ENCODE measurements at places on chromosomes 5 and 9.

DNA sequence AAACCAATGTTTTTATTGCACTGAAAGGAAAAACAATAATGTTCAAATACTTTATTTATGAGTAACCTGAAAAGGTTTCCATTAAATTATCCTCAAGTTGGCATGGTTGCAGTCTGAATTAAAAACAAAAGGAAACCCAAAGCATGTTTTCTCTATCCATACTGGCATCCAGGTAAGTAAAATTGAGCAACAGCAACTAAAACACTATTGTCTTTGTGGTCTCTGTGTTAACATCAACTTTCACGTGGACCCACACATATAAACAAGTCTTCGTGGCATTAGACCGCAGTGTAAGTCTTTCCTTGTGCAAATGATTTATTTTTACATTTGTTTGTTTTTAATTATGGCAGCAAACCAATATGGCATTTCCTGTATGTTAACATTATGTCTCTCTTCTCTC, 757.6 kb downstream of the SEMA5A start:
- no peak for DNase-seq

DNA sequence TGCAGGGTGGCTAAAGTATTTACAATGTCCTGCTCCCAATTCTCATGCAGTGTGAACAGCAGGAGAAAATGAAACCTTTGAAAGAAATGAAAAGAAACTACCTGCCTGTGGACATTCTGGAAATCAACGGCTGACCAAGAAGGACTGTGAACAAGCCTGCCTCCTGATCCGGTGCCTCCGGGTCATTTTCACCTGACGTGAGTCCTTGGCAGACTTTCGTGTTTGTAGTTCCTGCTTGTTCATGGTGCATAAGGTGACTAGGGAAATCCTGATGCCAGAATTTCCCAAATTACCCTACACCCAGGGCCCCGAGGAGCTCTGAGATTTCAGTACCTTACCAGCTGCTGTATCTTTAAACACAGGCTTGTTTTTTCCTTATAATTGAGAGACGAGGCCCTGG, 317.5 kb downstream of the TLE1 start:
- no peak for DNase-seq

DNA sequence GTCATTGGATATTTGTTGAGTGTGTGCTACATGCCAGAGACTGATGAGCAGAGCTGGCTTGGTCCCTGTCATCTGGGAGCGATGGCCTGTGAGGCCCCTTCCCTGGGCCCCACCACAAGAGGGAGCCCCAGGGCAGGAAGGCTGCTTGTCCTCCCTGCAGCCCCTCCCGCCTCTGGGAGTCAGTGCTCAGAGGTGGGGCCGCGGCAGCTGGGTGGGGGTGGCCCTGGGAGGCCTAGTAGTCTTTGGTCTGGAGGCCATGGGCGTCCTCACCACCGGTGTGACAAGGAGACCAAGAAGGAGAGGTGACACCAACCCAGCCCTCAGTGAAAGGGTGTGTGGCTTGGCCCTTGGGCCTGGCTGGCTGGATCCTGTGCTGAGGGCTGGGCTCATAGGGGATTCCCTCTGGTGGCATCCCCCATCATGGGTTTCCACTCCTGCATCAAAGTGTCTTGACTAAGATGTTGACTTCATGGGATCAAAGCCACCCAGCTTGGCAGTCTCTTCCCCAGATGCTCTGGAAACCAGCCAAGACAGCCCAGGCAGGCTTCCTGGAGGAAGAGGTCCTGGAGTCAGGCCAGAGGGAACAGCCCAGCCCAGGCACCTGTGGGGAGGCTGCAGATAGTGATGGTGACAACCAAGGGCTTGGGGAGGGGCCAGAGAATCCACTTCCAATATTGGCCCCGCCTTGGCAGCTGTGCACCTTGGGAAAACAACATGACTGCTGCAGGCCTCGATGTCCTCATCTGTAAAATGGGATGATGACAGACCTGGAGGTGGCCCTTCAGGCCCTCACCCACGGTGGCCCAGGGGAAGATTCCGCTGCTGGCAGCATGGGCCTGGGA, 166.7 kb downstream of the GAPVD1 start:
- DNase-seq, result peak; percentile 57

DNA sequence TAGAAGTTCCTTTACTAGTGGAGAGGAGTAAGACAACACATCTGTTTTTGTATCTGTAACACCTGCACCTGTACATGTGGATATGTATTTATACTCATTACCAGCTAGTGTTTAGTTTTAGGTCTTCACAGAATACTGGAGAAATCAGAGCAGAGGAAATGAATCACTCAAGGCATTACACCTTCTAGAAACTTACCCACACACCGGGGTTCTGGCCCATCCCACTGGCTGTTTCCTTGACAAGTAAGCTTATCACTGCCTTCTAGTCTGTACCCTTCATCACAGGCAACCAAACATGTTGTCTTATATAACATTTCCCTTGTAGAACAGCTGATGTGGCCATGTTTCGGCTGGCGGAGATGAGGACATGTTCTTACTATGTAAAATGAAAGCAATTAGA, 76.7 kb downstream of the SVEP1 start:
- no peak for DNase-seq

- no peak for DNase-seq
Measured at GRCh38 chr5:75363111-75363510, 26.1 kb downstream of the HMGCR start.

DNA sequence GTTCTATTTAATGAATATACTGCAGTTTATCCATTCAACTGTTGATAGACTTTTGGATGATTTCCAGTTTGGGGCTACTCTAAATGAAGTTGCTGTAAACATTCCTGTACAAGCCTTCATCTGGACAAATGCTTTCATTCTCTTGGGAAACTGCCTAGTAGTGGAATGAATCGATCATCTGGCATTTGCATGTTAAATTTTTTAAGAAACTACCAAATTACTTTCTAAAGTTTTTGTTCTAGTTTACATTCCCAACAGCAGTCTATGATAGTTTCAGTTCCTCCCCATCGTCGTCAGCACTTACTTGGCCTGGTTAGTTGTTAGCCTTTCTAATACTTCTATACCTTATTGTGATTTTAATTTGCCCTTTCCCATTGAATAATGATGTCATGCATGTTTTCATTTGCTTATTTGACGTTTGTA, 306.3 kb downstream of the FER start:
- DNase-seq, result no peak

DNA sequence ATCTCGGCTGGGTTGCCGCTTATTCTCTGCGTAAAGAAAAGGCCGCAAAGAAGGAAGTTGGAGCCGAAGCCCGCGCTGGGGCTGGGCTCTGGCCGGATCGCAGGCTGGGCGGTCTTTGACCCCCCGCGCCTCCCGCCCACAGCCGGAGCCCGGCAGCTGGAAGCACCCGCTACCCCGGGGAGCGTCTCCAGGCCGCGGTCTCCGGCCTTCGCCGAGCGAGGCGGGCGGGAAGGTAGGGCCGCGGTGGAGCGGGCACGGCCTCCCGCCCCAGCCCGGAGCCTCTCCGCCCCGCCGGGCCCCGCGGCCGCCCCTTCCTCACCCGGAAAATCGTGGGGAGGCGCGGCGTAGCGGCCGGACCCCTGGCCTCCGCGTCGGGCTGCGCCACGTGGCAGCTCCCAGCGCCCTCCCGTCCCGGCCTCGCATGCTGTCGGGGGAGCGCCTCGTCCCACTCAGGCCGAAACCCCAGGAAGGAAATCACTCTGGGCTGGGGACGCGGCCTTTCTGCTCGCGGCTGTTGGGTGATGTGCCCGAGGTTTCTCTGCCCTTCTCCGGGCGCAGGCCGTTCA, 12.0 kb downstream of the FOXD1 start:
- no peak for DNase-seq

DNA sequence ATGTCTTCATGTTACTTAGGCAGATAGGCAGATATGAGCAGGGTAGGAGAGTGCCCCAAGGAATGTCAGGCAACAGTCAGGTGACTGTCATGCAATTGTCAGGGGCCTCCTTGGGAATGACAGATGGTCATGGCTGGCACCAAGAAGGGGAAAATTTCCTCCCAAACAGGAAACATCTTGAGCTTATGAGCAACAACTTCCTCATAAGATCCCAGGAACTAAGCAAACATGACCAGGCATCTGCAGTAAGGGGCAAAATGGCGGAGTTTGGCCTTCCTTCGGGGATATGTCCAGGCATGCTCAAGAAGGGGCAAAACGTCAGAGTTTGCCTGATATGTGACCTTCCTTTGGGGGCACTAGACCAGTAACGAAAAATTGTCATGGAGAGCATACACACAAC, 591.8 kb downstream of the PDE4D start:
- DNase-seq, result no peak

GRCh38 chr9:128408963-128409431, 11.7 kb upstream of the CERCAM start:
- DNase-seq, result no peak

DNA sequence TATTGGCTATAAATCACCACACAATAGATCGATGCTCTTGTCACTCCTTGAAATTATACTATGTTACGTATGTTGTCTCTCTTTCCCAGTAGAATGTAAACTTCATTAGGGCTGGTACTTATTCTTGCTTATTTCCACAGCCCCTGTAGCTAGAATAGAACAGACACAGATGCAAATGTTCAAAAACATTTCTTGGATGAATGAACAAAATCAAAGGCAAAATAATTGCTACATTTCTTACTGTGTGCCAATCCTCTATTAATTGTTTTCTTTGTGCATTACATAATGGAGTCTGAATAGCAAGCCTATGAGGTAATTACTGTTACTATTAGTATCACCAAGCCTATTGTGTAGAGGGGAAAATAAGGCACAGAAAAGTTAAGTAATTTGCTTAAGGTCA, 725 bp upstream of the OR13C2 start:
- DNase-seq, result no peak

GRCh38 chr5:15459200-15459599, 40.8 kb upstream of the FBXL7 start:
- DNase-seq, result no peak

GRCh38 chr9:78424299-78424698, 127.4 kb downstream of the PSAT1 start:
- DNase-seq, result no peak

All from activated T-cell treated with anti-CD3 and anti-CD28 coated beads, Interleukin-2, amount 50 U/mL, for 48 hours (primary cell).